ENCODE measurements at places on chromosomes 12 and 14.
A peak's percentile ranks its signal among the peaks of the same experiment; 100 is the strongest.

DNA sequence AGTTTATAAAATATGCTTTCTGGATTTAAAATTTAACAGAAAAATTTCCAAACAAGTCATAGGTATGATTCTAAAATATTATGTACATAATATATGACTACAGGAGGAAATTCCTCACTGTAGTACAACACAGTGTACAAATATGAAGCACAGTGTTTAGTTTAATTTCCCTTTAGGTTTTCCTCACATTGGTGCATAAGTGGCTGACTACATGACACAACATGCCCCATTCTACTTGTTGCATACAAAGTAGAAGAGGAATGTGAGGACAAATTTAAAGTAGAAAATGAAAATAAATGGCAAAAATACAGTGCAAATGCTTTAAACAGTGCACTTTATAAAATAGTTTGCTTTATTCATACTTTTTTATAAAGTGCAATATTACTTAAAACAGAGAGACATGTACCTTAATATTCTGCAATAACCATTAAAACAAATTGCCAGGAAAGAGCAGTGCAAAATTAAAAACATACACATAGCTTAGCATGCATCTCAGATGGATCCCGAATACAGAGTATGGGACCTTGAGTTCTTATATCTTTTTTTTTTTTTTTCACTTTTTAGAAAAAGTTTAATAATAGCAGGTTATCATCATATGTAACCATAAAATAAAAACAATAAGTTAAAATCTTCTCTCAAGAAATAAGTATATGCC is 54.8 kb upstream of the TTC7B start:
- DNase-seq: no peak

- DNase-seq: no peak
Observed at GRCh38 chr12:29152223-29152868, 3.3 kb downstream of the FAR2 start.

GRCh38 chr12:116784238-116784612 is 46.1 kb downstream of the RNFT2 start:
- no peak for DNase-seq

DNA sequence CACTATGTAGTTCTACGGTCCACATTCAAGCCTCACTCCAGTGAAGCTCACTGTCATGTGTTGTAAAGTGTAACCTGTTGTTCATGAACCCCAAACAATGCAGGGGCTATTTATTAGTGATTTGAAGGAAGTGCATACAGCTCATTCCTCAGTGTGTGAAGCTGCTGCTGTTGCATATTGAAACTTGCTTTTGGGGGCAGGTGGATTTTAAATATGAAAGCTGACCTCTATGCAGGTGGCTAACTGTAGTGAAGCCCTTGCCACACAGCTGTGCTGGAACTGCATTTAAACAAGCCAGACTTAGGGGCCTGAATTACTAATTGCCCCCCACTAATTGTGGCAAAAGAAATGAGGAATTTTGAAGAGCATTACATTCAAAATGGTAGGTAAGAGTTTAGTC is 226.3 kb downstream of the ATP23 start:
- no peak for DNase-seq

DNA sequence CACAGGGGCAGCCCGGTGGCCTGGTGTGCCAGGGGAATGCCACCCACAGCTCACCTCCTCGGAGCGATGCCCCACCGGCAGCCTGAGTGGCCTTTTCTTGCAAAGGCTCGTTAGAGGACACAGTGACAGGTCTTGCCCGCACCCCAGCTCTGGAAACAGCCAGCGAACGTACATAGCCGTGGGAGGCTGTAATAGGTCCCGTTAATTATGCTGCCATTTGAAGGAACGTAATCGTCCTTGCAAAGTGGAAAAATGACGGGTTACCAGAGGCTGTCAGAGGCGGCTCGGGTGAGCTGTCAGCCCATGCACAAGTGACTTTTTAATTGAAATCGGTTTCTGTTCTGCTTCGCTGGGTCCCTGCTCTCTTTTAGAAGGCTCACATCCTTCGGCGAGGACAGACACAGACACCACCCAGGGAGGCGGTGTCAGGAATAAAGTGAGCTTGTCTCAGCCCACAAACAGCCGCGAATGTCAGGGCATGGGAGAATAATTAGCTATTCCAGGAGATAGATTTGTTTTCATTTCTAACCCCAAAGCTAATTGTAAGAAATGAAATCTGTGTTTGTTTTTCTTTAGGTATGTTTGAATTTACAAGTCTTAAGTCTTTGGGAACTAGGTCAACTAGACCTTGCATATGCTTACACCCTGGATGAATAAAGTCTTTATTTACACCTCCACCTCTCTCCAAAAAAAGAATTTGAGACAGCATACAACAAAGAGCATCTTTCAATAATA is 77.2 kb upstream of the RFLNA start:
- DNase-seq: no peak

DNA sequence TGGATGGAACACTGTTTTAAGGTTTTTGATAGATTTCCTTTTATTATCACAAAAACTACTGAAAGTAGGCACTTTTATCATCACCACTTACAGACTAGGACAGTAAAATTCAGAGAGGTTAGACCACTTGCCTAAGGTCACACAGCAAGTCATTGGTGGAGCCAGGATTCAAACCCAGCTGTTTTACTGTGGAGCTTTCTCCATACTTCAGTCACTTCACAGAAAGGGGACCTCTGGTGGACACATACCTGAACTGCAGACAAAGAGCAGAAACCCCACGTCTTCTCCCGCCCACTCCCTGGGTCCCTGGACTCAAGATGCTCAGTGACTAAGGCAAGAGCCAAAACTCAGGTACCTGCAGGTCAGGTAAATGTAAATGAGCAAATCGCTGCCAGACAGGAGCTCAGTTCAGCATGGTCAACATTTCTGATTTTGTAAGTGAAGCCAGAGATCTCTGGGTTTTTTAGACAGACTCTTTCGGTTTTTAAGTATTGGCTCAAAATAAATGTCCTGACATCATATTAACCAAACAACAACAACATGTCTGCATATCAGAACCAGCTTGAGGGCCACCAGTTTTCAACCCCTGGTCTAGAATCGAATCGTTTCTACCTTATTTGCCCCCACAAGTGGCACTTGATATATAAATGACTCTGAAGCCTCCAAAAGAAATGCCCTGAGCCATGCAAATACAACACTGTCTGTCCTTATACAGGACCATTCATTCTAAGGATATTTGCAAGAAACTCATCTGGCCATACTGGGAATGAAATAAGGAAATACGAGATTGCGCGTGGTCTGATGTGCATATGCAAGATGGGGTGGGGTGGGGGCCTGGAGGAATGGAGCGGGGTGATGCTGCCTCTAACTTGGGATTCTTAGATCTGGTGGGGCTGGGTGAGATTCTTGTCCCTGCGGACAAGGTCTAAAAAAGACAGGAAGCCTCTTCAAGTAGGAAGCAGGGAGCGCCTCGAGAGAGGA is 110.9 kb downstream of the KSR2 start:
- no peak for DNase-seq

- no peak for DNase-seq
Observed at GRCh38 chr12:4293299-4293965, 19.9 kb downstream of the CCND2 start.

- DNase-seq: no peak
Observed at GRCh38 chr14:88164906-88165534, 158.0 kb downstream of the KCNK10 start.

DNA sequence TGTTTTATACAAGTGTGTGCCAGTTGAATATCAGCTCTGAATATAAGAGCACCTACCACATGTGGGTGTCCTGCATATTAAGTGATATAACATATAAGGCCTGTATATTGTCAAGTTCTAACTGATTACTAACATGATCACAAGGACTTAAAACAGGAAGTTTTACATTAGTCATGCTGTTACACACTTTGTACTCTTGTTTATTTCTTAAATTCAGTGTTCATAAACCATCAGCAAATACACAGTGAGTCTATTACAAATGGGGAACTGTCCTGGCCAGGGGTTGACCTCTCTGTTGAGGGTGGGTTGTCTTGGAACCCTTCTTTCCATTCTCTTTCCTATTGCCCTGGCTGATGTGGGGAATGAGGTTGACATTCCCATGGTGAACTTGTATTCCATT is 19.1 kb downstream of the HELB start:
- no peak for DNase-seq

DNA sequence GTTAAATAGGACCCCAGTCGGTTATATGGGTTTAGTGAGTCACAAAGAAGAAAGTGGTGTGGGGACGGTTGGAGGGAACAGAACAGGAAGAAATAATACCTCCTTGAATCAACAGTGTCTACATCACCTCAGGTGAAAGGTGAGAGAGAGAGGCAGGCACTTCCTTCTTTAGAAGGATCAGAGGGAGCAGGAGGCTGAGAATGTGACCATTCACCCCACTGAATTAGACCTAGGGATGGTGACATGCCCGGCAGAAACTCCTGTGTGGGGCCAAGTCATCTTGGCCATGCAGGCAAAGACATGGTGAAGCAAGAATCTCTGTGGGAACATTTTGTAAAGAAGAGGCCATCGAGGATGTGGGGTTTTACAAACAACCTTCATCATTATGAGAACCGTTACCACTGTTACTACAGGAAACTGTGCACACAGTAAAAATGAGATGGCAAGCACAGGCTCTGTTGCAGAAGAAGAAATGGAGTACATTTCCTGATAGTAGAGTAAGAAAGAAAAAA is 1196.9 kb downstream of the VRK1 start:
- DNase-seq: no peak

- no peak for DNase-seq
Observed at GRCh38 chr12:27583981-27584380, 60.0 kb downstream of the PPFIBP1 start.

GRCh38 chr14:54837508-54838149 is 65.0 kb downstream of the GCH1 start:
- no peak for DNase-seq

- no peak for DNase-seq
Observed at GRCh38 chr12:24907464-24907863, 41.4 kb downstream of the BCAT1 start.

GRCh38 chr12:14769466-14769968 is 33.8 kb downstream of the WBP11 start:
- DNase-seq: no peak

DNA sequence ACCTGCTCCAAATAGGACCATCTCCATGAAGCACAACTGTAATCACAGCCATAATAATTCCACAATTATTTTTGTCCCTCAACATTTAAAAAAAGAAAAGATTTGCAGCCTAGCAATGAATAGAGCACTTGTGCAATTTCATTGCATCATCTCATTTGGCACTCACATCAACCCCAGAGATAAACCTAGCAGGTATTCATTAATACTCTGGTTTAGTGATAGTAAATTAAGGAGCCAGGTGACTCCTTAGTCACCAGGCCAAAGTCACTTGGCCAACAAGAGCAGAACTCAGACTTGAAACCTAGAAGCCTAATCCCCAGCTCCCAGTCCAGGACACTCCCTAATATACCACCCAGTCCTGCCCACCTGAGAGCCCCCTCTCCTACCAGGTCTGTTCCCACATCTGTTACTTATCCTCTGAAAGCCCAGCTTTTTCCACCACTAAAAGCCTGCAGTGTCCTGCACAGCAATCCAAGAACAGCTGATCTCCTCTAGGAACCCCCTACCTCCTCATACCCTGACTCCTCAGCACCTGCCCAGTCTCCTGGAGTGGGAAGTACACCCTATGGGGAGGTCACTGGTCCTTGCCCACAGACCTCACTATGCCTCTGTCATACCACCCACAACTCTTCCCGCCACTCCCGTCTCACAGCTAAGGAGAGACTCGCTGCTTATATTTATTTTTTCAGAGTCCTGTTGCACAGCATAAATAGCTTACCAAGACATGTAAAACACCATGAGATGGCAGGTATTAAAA is 22.1 kb downstream of the OR10P1 start:
- no peak for DNase-seq

GRCh38 chr12:72865921-72866320 is 593.8 kb downstream of the TRHDE start:
- no peak for DNase-seq

DNA sequence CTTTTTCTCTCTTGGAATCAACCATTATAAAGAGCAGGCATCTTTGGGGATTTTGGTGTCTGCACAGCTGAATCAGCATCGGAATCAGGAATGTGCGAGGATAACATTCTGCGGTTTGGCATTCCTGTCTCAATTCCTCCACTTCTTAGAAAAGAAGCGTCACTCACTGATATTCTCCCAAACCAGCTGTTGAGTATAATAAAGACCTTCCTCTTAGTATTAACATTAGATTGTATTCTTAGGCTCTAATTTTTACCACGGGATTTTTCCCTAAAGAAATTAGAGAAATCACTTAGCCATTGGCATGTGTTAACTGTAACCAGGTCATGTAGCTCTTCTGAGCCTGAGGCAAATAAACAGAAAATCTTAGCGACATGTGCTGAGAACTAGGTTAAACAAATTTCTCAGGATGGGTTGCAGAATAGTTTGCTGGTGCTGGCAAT is 128.7 kb downstream of the TMX1 start:
- DNase-seq: peak; percentile 81

- DNase-seq: no peak
Observed at GRCh38 chr12:12916135-12916944, 25.0 kb downstream of the GPRC5A start.

- no peak for DNase-seq
Observed at GRCh38 chr12:89239534-89239933, 112.8 kb downstream of the DUSP6 start.

- peak; percentile 45 for DNase-seq
Observed at GRCh38 chr12:14896521-14897169, 11.0 kb upstream of the MGP start.

DNA sequence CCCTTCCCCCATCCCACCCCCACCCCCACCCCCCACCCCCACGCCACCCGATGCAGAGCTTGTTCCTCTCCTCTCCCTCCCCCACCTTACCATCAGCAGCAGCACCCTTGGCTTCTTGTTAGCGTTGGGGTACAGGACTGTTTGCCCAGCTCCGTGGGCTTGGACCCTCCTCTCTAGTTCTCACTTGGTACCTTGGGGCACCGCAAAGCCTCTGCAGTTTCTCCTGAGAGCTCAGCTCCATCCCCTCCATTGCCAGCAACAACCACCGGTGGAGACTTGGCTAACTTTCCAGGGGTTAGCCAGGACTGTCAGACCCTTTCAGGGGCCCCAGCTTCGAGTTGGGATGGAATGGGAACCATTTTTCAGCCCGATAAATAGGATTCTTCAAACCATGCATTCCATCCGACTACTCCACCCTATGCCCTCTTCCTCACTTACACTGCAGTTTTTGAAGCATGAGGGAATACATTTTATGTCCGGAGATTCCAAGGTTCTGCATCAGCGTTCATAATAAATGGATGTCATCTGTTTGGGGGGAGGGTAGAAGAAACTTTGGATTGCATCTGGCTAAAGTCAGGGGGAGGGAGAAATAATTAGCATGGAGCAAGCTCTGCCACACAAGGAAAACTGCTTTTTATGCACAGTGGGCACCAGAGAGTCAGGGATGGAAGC is 1.1 kb downstream of the SCN8A start:
- DNase-seq: peak; percentile 31

All from non-pigmented ciliary epithelial cell (primary cell).